ENCODE measurements at places on chromosomes 7 and 10.
A peak's percentile ranks its signal among the peaks of the same experiment; 100 is the strongest.

DNA sequence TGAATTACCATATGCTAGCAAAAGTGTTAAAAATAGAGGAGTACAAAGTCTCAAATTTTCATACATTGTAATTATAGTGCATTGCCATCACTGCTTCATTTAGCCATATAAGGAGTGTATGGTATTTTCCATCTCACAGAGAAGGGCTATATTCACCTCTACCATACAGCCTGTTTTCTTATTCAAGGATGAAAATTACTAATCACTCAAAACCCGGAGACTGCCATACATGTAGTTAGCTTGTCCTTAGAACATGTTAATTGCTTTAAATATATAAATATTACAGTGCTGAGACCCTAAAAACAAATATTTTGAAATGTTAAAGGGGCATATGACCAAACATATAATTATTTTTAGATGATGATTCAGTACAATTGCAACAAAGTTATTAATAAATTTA is 49.4 kb downstream of the CPEB3 start:
- DNase-seq, result no peak

- no peak for DNase-seq
Measured at GRCh38 chr10:49076319-49076718, 39.0 kb downstream of the VSTM4 start.

GRCh38 chr7:512541-513311 is 6.9 kb downstream of the PDGFA start:
- peak; percentile 87 for DNase-seq

- DNase-seq, result no peak
Measured at GRCh38 chr7:143316492-143316891, 581 bp downstream of the CLCN1 start.

DNA sequence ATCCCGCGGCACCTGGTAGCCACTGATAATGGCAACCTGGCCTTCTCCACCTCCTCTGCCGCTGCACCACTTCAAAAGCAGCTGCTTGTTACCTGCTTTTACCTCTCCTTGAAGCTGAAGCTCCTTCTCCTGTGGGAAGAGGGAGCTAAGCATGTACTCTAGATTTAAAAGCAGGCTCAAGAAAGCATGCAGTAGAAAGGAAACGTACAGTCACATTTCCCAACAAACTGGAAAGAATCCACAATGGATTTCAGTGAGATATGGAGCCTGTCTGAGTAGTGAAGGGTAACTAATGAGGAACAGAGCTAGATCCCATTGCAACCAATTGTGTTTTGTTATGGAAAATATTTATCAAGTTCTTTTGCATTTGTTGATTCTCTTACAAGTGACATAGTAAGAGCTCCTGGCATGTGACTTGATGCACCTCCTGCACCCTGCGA is 457.4 kb upstream of the GALNT17 start:
- no peak for DNase-seq

- no peak for DNase-seq
Measured at GRCh38 chr10:109616359-109616980, 306.8 kb downstream of the XPNPEP1 start.

DNA sequence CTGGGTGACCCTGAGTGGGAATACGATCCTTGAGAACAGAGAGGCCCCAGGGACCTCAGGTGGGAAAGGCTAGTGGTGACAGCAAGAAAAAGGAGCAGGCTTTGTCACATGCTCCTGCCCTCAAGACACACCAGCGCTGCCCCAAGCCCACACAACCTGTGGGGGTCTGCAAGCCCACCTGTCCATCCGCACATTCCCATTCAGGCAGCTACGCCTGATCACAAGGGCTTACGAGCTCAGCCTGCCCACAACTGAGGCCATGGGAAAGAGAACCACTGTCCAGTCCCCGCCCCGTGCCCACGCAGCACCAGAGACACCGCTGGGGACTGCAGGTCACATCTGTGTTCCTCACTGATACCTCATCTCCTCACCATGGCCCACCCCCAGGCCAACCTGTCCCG is 26.7 kb downstream of the EBF3 start:
- DNase-seq, result no peak

All from RWPE2 (cell line).